Naive thymus-derived CD4-positive, alpha-beta T cell (primary cell): ENCODE measurements at places on chromosomes 7 and 10. TPM values are rescaled to one million over a fixed set of nuclear protein-coding genes. Genes with fewer than 3 reads are reported as not detected.

Gene ACTA2
- 1.1 TPM for total RNA-seq

Gene PRLHR
- total RNA-seq: not detected

Gene KLF14
- total RNA-seq: not detected

Gene GNGT1
- not detected in 2 replicates for total RNA-seq

Gene GPR26
- total RNA-seq: not detected

DNA sequence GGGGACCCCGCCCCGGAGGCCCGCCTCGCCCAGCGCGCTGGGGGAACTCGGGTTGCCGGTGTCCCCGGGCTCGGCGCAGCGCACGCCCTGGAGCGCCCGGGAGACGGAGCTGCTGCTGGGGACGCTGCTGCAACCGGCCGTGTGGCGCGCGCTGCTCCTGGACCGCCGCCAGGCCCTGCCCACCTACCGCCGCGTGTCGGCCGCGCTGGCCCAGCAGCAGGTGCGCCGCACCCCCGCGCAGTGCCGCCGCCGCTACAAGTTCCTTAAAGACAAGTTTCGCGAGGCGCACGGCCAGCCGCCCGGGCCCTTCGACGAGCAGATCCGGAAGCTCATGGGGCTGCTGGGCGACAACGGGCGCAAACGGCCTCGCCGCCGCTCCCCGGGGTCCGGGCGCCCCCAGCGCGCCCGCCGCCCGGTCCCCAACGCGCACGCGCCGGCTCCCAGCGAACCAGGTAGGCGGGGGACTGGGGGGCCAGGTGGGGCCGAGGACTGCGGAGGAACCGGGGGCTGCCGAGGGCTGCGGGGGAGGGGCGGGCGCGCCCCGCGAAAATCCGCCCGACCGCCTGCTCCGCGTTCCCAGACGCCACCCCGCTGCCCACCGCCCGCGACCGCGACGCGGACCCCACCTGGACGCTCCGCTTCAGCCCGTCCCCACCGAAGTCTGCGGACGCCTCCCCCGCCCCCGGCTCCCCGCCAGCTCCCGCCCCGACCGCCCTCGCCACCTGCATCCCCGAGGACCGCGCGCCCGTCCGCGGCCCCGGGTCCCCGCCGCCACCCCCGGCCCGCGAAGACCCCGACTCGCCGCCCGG lies 574 bp downstream of the UTF1 start:
- peaks cover 12% of the 10 kb centered on the region for H3K27me3 ChIP-seq
- no peak overlapping the region for H3K27ac ChIP-seq
- H3K4me3 ChIP-seq: no peak overlapping the region
- DNase-seq: no peak
- no peaks in the 10 kb centered on the region for H3K36me3 ChIP-seq
- H3K4me1 ChIP-seq: no peaks in the 10 kb centered on the region

DNA sequence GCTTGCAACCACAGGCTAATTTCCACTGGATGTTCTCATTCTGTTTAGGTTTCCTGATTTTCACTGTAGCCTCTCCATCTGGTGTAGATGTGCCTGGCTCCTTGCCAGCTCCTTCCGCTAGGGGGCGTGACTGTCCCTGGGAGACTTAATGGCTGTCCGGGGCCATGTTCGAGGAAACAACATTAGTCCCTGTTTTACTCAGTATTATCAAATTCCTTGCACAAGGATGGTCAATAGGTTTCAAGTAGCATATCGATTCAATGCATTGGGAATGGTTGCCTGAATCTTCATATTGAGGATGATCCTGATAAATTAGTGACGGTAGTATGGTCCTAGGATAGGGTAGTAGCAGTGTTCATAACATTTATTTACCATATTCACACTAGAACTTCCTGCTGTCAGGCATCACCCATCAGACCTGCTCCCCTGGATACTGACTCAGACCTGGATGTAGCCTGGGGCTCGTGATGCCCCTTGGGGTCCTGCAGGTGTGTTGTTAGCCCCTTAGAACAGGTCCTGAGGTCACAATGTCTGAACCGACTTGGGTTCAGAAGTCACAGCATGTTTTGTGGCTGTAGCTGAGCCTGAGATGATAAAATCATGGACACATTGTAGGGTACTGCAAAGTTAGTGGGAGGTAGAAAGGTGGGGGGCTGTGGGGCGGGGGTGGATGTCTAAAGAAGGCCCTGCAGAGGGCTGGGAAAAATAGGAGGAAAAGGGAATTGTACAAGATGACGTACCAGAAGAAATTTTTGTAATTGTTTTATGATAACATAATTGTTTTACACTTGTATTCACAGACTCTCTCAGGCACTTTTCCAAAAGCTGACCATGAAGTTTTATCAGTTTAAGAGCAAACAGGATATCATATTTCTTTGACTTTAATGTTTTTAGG lies 8.9 kb upstream of the EXOC6 start:
- no peak overlapping the region for H3K27ac ChIP-seq
- DNase-seq: peak; percentile 28
- no peaks in the 10 kb centered on the region for H3K27me3 ChIP-seq

DNA sequence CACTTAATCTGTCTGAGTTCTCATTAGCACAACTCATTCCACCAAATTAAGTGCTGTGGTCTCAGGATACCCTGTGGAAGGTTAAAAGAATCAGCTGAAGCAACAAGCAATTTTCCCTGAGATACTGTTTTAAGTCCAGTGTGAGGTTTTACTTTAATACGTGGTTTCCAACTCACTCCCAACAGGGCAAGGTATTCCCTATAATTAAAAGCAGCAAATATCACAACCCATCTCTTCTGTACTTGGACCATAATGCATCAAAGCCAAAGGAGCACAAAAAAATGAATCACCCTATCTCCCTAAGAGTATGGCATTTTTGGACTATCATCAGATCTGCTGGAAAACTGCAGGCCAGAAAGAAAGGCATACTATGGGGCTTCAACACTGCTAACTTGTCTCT lies 4.9 kb downstream of the CADPS2 start:
- no peaks in the 10 kb centered on the region for H3K27me3 ChIP-seq
- H3K4me3 ChIP-seq: no peak overlapping the region

- H3K27me3 ChIP-seq: no peaks in the 10 kb centered on the region
- no peaks in the 10 kb centered on the region for H3K36me3 ChIP-seq
- H3K4me3 ChIP-seq: no peak overlapping the region
Measured at GRCh38 chr10:59678884-59679301, 30.8 kb downstream of the SLC16A9 start.

- H3K27me3 ChIP-seq: no peaks in the 10 kb centered on the region
- no peak overlapping the region for H3K4me3 ChIP-seq
- no peak overlapping the region for H3K27ac ChIP-seq
- H3K4me1 ChIP-seq: no peaks in the 10 kb centered on the region
Measured at GRCh38 chr10:9898633-9899395, 1118.9 kb upstream of the CELF2 start.

GRCh38 chr7:157791261-157791660 lies 454.5 kb downstream of the DNAJB6 start:
- no peaks in the 10 kb centered on the region for H3K36me3 ChIP-seq
- DNase-seq: no peak
- H3K4me3 ChIP-seq: no peak overlapping the region
- H3K4me1 ChIP-seq: no peaks in the 10 kb centered on the region
- no peaks in the 10 kb centered on the region for H3K27me3 ChIP-seq
- no peak overlapping the region for H3K27ac ChIP-seq

DNA sequence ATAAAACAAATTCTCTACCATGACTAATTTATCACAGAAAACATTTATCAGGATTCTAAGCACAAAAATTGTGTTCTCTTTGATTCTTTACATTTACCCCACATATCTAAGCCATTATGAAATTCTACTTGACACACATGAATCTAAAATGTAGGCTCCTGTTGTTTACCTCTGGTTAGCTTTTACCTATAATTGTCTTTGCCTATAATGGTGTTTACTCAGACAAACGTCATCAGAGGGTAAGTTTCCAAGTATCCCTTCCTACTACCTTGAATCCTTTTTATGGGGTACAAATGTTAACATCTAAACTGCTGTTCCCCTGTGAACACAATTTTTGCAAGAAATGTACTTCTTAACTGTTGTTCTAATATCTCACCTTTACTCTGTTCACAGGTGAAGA lies 63.5 kb downstream of the MINDY3 start:
- DNase-seq: no peak
- no peak overlapping the region for H3K4me3 ChIP-seq
- no peaks in the 10 kb centered on the region for H3K4me1 ChIP-seq
- no peak overlapping the region for H3K27ac ChIP-seq
- no peaks in the 10 kb centered on the region for H3K27me3 ChIP-seq
- H3K36me3 ChIP-seq: peaks cover 23% of the 10 kb centered on the region

- no peaks in the 10 kb centered on the region for H3K27me3 ChIP-seq
- no peak overlapping the region for H3K4me3 ChIP-seq
- DNase-seq: no peak
- H3K27ac ChIP-seq: no peak overlapping the region
- no peaks in the 10 kb centered on the region for H3K4me1 ChIP-seq
Measured at GRCh38 chr7:106552645-106553445, 108.1 kb downstream of the CCDC71L start.

GRCh38 chr10:58609532-58610150 lies 97.0 kb downstream of the BICC1 start:
- H3K27ac ChIP-seq: no peak overlapping the region
- no peaks in the 10 kb centered on the region for H3K4me1 ChIP-seq
- no peak for DNase-seq
- no peak overlapping the region for H3K4me3 ChIP-seq
- no peaks in the 10 kb centered on the region for H3K36me3 ChIP-seq
